ENCODE measurements at places on chromosomes 1 and 21.

DNA sequence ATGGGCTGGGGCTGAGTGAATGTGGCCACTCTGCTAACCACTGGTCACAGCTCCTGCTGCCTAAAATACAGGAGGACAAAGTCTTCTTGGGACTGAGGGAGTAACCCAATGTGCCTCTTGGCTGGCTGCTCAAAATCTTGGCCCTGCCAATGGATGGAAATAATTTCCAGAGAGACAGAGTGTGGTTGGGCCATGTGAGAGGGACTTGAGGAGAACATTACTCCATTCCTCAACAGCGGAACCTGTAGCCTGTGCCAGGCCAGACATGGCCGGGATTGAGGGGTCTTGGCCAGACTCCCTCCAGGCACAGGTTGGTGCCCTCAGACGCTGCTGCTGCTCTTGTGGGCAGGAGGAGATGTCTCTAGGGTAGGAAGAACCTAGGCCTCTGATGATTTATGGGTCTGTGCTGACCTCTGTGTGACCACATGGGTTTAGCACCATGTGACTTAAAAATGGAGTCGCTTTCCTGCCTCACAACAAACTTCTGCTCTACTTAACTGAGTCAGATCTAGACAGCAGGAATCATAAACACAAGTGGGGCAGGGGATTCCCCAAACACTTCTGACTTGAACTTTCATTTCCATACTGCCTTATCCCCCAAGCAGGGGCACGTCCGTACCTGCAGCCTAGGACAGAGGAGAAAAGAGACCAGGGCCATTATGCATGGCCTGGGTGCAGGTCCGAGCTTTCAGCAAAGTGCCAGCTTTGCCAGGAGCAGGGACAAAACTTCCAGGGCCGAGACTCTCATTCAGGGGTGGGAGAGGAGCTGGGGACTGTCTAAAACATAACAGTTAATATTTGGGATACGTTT lies 79.2 kb downstream of the CD34 start:
- DNase-seq, result no peak

DNA sequence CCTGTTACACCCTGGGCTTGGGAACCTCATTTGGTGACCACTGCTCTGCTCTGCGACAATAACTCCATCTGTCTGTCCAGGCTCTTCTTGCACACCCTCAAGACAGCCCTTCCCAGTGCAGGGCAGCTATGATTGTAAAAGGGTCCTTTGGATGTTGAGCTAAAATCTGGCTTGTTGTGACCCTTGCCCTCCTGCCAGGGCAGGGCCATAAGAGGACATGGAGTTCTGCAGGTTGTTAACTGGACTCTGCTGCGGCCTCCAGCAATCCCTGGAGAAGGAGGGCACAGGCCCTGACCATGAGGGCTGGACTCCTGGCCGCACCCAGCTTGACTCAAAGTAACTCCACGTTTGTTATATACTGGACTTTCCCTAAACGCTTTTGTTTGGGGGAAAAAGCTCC lies 41.2 kb downstream of the DHCR24 start:
- DNase-seq, result no peak

GRCh38 chr21:9837946-9838737 lies 683.2 kb upstream of the TPTE start:
- no peak for DNase-seq

- DNase-seq, result no peak
These were observed 38.6 kb upstream of the SLC35F3 start for GRCh38 chr1:233865902-233866301.

DNA sequence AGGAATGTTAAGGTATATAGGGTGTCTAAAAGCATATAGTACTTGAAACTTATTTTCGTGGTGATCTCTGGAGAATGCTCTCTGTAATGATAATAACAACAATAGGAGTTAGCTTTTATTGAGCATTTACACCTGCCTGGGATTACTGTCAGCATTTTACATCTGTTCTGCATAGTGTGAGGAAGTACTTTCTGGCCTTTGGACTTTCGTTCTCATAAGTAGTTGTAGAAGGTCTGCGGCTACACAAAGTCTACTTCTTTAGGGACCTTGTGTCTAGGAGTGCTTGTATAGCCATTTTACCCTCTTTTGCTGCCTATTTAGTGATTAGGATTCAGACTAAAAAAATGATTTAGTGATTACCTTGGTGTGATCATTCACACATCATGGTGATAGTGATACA lies 103.6 kb upstream of the GPR52 start:
- DNase-seq, result no peak

- no peak for DNase-seq
These were observed 12.4 kb downstream of the TNN start for GRCh38 chr1:175080030-175080429.
